ENCODE measurements at places on chromosomes 12 and 14. TPM values are rescaled to one million over a fixed set of nuclear protein-coding genes. Genes with fewer than 3 reads are reported as not detected.

DNA sequence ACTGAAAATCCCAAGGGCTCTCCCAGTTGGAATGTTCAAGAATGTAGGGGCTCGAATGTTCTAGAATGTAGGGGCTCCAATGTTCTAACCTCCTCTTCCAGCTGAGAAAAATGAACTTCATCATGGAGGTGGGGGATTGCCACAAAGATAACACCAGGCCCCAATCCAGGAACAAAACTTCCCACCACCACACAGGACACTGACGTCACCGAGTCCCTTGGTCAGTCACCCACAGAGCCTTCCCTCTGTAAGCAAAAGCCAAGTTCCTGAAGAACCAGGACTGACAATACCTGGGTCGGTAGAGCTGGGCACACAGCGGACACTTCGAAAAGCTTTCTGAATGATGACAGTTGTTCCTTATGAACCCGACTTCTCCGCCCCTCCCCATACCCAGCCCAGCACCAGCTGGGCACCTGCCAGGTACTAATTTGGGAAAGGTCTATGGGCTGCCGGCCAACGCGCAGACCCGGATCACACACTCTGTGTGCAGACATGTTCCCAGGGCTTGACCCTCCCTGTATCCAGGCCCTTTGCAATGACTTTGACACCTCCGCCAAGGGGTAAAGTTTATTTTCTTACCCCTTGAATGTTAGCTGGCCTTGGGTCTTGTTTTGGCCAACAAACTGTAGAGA lies 18.9 kb downstream of the ITPK1 start:
- DNase-seq, result no peak

GRCh38 chr14:32934881-32935633 lies 3.6 kb upstream of the NPAS3 start:
- no peak for DNase-seq

NFYB gene
- total RNA-seq, result 13.1 TPM

DNA sequence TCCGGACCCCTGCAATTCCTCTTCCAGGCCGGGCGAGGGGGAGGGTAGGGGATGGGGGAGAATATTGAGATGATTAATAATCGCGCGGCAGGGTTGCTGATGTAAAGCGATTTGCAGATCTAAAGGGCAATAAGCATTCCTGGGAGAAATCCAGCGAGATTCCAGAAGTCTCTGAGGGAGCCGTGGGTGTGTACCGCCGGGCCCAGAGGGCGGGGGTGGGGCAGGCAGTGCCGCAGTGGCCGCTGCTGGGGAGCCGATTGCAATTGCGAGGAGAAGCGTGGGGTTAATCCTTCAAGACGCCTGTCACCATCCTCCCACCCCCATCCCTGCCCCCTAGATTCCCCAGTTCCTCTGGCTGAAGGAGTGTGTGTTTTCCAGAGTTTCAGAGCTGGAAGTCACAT lies 16.4 kb downstream of the FOS start:
- DNase-seq, result no peak

RDH16 gene
- 0.52 TPM for total RNA-seq

GRCh38 chr12:66852765-66853164 lies 173.9 kb upstream of the GRIP1 start:
- DNase-seq, result no peak

- no peak for DNase-seq
Observed at GRCh38 chr14:95221531-95221930, 64.2 kb upstream of the DICER1 start.

- no peak for DNase-seq
Observed at GRCh38 chr14:94373708-94374107, 14.7 kb downstream of the SERPINA1 start.

DNA sequence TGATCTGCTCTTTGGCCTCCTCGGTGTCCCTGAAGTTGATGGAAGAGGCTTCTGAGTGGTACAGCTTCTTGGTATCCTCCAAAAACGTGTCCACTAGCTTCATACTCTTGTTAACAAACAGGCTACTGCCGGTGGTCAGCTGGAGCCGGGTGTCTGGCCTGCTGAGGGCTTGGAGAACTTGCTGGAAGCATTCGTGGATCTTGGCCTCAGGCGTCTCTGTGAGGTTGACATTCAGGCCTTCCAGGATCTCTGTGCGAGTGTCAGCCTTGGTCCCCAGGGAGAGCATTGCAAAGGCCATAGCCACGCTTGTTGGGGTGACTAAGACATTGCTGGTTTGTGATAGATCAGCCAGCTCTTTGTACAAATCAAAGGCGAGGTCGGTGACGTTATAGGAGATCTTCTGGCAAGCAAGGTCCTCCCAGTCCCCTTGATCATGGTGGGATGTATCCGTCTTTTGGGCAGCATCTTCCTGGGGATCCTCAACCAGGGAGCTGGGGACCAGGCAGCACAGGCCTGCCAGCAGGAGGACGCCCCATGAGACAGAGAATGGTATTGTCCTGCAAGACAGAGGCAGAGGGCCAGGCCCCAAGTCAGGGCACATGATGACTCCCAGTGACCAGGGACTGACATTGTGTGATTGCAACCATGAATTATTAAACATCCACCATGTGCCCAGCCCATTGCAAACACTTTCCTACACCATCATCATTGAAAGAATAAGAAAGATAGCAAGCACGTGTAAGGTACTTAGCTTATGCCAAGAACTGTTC lies 22.1 kb downstream of the SERPINA1 start:
- peak; percentile 25 for DNase-seq

DNAJC22 gene
- not detected for total RNA-seq

DNA sequence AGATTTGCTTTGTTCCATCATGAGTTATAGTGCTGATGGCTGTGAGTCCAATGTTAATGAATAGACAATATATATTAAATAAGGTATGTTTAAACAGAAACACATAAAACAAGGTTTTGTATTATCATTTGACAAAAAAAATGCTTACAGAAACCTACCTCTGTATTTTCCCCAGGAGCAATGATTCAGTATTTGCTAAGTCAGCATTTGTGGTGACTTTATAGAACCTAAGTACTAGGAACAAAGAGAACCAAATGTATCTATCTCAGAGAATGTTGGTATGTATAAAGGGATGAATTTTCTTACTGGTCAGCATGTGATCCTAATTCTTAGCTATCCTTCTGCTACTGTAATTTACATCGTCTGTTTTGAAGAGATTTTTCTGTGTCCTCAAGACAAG lies 421.5 kb upstream of the SEL1L start:
- no peak for DNase-seq

DNA sequence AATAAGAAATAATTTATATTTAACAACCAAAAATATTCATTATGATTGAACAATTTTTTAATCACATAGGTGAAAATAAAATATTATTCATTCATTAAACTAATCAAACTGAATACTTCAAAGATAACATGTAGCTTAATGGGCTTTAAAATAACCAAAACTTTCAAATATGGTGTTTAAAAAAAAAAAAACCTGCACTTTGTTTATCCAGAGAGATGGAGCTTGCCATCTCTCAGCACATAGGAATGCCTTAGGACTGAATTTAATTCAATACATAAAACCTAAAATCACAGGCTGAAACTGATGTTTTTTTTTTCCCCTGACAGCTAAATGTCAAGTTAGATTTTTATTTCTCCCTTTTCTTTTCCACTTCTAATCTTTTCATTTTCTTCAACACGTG lies 14.4 kb upstream of the CCER1 start:
- no peak for DNase-seq

- DNase-seq, result peak; percentile 22
Observed at GRCh38 chr14:76502638-76503037, 126.7 kb downstream of the ESRRB start.

PZP gene
- not detected for total RNA-seq

DNA sequence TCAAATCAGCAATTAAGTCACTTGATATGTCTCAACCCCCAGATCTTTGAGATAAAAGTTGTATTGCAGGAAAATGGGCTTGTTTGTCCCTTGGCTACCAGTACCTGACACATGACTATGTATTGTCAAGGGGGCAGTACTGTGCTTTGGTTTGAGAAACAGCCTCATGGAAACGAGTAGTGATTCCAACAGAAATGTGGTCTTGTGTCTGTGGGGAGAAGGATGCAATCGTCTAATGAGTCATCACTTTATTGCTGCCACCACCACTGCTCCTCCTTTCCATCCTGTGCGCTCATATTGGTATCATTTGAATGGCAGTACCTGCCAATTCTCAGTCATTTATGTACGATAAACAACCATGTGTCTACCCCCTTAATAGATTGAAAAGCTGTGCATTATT lies 72.8 kb upstream of the ARHGAP5 start:
- no peak for DNase-seq

GSKIP gene
- 15.2 TPM for total RNA-seq

GALNT6 gene
- total RNA-seq, result 23.5 TPM

- DNase-seq, result peak; percentile 72
Observed at GRCh38 chr12:68154779-68155178, 4.8 kb downstream of the IFNG start.

RFLNA gene
- not detected for total RNA-seq

SERPINA9 gene
- not detected for total RNA-seq

DNA sequence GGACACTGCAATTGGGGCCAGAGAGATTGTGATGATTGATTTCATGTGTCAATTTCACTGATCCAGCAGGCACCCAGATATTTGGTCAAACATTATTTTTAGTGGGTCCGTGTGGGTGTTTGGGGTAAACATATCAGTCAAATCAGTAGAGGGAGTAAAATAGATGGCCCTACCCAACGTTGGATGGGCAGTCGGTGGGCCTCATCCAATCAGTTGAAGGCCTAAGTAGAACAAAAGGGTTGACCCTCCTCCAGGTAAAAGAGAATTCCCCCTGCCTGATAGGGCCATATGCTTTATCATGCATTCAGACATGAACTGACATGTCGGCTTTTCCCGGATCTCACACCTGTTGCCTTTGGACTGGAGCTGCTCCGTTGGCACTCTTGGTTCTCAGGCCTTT lies 195.1 kb upstream of the CAND1 start:
- DNase-seq, result no peak

GRCh38 chr12:1917172-1918070 lies 1.0 kb downstream of the CACNA2D4 start:
- DNase-seq, result no peak

DNA sequence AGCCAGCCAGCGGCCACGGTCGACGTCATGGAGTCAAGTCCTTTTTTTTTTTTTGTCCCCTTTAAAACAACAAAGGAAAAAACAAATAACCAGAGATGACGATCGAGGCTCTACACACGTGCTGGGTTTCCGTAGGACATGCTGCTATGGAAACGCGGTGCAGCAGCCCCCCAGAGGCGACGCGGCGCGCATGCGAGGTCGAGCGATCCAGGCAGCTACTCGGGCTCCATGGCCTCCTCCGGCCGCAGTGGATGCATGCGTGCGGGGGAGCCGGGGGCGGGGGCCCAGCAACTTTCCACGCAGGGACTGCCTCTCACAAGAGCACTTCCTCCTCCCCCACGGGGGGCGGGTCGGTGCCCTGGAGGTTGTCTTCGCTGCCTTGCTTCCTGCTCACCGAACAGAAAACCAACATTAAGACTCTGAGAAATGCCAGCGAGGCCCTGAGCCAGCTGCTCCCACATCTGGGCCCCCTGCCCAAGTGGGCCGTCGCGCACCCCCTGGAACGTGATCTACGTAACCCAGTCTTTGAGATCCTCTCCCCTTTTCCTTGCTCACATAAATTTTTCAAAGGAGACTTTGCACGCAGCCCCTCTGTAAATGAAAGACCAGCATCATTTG lies 30.7 kb downstream of the P2RX4 start:
- DNase-seq, result peak; percentile 84

DNA sequence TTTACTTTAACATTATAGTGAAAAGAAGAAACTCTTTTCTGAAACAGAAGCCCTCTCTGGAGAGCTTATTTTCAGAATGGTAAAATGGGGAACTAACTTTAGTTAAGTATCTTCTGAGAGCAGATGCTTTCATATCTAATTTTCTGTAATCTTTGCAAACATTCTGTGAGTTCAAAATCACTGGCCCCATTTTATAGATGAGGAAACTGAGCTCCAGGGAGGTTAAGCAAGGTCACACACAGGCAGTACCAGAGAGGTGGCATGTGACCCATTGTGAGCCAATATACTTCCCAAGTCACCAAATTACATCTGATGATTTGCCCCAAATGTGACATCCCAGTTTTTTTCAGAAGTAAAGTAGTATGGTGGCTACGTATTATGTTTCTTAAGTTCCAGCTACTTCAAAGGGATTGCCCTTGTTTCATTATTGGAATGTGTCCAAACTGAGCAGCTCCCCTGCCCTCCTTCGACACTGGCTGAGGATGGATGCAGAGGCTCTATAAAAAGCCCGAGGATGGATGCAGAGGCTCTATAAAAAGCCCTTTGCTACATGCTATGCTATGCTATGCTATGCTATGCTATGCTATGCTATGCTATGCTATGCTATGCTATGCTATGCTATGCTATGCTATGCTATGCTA lies 36.2 kb upstream of the NUDT4 start:
- DNase-seq, result no peak

DNA sequence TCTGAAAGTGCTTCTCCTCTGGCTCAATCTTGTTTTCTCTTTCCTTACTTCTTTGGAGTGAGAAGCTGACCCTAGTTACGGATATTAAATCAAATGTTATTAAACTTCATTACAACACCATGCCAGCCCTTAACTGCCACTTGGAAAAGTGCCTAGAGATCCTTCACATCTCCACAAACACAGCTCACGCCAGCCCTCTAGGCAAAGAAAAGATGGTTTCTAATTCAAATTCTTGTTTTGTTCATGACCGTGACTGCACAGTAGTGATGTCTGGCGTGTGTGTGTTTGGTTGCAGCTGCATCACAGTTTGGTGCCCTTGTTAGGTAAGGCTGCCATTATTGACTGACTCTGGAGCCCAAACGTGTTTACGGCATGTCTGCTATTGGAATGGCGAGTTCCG lies 113.0 kb downstream of the BEGAIN start:
- no peak for DNase-seq

GRCh38 chr14:91415794-91416743 lies 1.6 kb downstream of the CCDC88C start:
- peak; percentile 85 for DNase-seq

AGAP2 gene
- total RNA-seq, result 54.1 TPM

GRCh38 chr12:69922999-69923398 lies 98.0 kb downstream of the MYRFL start:
- no peak for DNase-seq

ATL1 gene
- total RNA-seq, result 0.62 TPM

- DNase-seq, result no peak
Observed at GRCh38 chr12:101619026-101619786, 24.4 kb downstream of the MYBPC1 start.

KRT83 gene
- total RNA-seq, result not detected

DNA sequence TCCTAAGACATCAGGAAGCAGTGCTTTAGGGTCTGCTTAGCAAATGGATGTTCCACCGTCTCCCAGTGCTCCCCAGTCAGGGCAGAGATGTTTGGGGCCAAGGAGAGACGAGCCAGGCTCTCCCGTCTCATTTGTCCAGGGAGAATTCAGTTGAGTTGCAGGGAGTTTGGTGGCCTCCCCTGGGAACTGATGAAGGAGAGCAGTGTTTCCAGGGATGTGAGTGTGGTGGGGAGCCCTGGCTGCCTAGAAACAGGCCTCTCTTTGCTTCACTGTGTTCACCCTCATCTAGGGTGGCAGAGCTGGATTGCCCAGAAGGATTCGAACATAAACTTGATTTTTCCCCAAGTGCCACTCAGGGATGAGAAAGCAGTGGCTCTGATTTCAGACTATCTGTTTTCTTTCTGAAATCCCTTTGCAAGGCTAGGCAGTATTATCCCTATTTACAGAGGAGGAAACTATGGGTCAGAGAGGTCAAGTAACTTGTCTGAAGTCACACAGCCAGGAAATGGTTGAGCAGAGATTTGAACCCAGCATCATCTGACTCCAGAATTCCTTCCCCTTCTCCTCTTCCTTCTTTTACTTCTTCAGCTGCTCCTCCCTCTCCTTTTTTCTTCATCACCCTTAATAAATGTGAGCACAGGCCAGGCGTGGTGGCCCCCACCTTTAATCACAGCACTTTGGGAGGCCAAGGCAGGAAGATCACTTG lies 6.6 kb downstream of the TPCN1 start:
- no peak for DNase-seq
